ENCODE measurements at places on chromosomes 12 and 14. TPM values are rescaled to one million over a fixed set of nuclear protein-coding genes. Genes with fewer than 3 reads are reported as not detected.

Gene SPX
- total RNA-seq: 2.3 TPM

Gene P2RX2
- not detected for total RNA-seq

Gene TROAP
- total RNA-seq: 6.5 TPM

Gene BCL2L14
- not detected for total RNA-seq

Gene TCP11L2
- total RNA-seq: 53.5 TPM

Gene VWF
- 18.5 TPM for total RNA-seq

Gene EML5
- 45.4 TPM for total RNA-seq

Gene MYF6
- total RNA-seq: 0.92 TPM

Gene KCNK10
- 24.5 TPM for total RNA-seq

Gene KLRK1
- 0.92 TPM for total RNA-seq

Gene SPTLC2
- total RNA-seq: 49.1 TPM

Gene KRT4
- not detected for total RNA-seq

Gene KLC1
- 465 TPM for total RNA-seq

Gene PRPH
- 1.4 TPM for total RNA-seq

Gene P3H3
- total RNA-seq: 15.0 TPM

Gene GPRC5D
- not detected for total RNA-seq

Gene INHBE
- not detected for total RNA-seq

Gene PRIMA1
- total RNA-seq: 1.6 TPM

Gene RASSF9
- total RNA-seq: 7.2 TPM

Gene SRRM4
- total RNA-seq: 11.5 TPM

Gene MRPL42
- total RNA-seq: 63.0 TPM

Gene LMNTD1
- 4.6 TPM for total RNA-seq

Gene SLC15A4
- total RNA-seq: 33.4 TPM

Gene RGS6
- total RNA-seq: 10.6 TPM

Gene ARHGDIB
- 19.4 TPM for total RNA-seq

Gene CIDEB
- 2.8 TPM for total RNA-seq

Gene OLR1
- total RNA-seq: 16.4 TPM

Gene PIK3C2G
- under 0.01 TPM for total RNA-seq

All from diencephalon (tissue), 1 donor.